ENCODE measurements at places on chromosomes 4 and X. TPM values are rescaled to one million over a fixed set of nuclear protein-coding genes. Genes with fewer than 3 reads are reported as not detected.
A peak's percentile ranks its signal among the peaks of the same experiment; 100 is the strongest.

DNA sequence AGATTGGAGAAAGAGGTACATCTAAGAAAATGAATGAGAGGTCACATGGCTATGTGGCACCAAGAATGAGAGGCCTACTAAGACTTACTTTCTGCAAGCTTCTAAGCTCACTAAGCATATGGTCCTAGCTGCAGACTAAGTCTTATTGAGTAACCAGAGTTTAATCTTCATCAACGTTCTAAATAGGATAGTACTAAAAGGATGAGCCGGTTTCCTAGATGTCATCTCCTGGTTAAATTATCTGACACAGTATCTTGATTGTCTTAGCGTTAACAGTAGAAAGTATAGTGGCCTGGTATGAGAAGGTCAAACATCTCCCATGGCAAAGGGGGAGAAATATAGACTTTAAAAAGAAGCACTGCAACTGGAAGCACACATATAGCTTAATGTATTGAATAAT, 448.1 kb downstream of the PDGFC start:
- DNase-seq: no peak

DNA sequence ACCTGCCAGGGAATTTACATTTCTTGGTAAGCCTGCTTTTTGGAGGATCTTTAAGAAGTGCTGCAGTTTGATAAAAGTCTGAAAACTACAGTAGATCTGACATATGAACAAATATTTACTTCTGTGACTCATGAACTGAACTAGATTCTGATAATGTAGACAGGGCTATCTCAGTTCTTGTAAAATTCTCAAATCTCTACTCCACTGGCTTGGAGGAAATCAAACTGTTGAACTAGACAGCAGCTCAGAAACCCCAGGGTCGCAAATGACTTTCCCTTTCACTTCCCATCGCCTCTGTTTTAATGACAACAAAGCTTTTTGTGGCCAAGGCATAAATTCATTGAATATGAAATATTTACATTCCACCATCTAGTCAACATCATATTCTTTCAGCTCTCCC, 15.4 kb upstream of the OCIAD1 start:
- no peak for DNase-seq

GRCh38 chr4:112817933-112818593, 181.1 kb downstream of the LARP7 start:
- no peak for DNase-seq

DNA sequence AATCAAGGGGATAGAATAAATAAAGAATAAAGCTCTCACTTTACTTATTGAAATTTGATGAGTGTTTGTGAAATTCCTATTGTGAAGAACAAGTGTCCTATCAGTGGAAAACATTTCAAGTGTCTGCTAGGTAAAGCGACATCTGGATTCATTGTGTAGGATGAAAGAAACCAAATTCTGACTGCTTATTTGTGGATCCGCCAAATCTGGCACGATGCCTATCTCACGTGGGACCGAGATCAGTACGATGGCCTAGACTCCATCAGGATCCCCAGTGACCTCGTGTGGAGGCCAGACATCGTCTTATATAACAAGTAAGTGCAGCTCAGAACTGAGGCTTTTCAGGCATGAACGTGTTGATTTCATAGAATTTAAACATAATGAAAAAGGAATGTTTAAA, 1.9 kb downstream of the CHRNA9 start:
- DNase-seq: no peak

DNA sequence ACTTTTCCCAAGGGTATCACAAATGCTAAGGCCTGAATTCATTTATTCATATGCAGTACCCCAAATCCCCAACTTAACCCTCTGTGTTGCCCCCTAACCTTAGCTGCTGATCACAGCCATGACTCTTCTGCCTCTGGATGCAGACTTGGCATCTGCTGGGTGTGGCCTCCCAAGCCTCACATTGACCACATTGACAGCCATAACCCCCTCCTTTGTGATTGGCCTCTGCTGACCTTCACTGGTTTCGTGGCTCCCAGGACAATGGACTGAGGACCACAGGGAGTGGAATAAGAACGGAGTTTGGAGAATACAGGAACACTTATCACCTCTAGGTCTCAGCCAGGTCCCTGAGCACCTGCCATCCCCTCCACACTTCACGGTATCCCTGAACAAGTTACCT, 123.6 kb upstream of the CPEB2 start:
- DNase-seq: no peak

DNA sequence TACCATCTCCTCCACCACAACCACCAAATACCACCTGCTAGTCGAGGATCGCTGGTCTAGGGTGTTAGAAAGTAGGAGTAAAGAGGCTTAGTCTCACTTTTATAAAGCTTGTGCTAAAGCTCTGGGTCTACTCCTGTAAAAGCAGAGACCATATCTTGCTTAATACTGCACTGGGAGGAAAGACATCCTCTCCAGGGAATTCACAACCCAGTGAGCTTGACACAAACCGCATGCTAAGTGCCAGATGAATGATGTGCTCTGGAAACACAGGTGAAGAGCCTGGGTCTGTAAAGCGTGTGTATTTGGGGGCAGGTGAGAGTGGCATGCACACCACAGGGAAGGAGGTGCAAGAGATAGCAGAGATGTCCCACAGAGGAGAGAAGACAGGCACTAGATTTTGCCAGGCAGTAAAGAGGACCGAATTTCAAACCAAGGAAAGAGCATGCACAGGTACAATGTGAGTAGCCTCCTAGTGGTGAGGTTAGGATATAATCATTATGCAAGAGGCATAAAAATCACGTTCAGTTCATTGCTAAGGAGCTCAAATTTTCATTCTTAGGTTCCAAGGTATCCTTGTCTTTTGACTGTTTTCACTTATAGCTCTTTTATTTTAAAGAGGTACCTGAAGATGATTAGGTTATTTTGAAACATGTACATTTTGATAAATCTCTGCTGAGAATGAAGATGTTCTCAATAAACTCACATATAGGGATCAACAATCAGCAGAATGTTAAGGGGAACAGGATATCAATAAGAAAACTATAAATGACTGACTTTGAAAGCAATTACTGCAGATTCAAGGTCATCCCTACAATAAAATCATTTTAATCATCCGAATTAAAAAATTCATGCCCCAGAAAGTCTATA, 20.7 kb downstream of the TAPT1 start:
- peak; percentile 32 for DNase-seq

DNA sequence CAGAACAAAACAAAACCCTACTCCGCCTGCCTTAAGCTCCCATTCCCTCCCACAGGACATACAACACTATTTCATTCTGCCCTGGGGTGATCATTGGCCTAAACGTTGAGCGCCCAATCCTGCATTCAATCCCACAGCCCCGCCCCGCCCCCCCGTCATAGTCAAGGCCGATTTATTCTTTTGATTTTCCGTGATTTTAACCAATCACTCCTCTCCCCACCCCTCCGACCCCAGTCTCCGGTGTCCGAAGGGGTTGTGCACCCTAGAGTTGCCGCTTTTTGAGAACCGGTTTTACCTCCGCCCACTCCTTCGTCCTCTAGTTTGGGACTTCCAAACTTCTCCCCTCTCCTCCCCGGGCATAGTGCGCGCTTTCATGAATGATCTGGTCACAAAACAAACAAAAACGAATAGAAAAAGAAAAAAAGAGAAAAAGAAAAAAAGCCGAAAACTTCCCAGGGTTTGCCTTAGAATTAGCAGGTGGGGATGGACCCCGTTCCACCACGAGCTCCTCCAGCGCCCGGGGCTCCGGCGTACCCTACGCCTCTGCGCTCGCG, 446 bp upstream of the UBE2A start:
- DNase-seq: no peak

DNA sequence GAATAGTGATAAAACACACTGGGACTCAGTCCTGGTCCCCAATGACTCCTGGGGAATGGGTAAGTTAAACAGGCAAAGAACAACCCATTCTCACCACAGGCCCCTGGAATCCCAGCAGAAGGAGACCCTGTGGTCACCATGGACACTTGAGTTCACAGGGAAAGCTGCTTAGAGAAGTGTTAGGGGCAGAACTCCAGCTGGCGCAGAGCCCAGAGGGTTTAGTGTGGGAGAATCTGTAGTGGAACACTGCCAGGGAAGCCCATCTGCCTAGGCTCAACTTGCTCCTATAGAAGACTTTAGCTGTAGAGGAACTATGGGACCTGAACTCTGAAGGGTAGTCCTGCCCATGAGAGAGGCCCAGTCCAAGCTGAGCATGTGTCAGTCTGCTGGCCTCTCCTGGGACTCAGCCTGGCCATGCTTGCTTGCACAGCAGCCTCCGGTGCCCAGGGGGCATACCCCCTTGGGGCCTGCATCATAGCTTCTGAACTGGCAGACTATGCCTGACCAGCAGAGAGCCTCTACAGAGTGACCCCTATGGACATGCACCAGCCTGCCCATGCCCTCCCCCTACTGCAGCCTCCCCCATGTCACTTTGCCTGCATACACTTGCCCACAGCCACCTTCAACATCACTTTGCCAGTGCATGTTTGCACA, 343.5 kb downstream of the IDS start:
- DNase-seq: no peak

GRCh38 chrX:25599061-25599460, 539.1 kb upstream of the MAGEB18 start:
- DNase-seq: no peak

GRCh38 chrX:24542756-24543155, 77.7 kb downstream of the PDK3 start:
- DNase-seq: no peak

- no peak for DNase-seq
Observed at GRCh38 chr4:173767650-173768049, 237.6 kb upstream of the HAND2 start.

DNA sequence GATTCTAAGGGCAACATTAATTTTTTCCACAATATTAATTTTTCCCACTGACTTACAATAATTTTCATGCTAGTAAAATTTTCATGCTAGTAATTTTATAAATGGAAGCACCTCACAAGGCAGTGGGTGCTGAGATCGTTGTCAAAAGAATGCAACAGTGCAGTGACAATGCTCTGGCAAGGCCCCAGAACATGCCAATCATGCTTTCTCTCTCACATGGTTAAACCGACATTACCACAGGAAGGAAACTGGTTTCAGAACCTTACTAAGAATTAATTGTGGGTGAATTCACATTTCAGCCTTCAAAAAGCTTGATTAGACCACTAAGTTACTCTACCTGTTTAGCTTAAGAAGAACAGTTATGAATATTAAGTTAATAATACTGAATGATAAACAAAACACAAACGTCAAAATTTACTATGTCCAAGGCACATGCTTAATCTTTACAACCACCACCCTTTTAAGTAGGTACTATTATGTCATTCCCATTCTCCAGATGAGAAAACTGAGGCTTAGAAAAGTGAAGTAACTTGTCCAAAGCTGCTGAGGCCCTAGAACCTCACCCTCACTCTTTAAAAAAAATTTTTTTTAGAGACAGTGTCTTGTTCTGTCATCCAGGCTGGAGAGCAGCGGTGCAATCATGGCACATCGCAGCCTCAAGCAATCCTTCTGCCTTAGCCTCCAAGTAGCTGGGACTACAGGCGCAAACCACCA, 10.0 kb upstream of the OPHN1 start:
- no peak for DNase-seq

- no peak for DNase-seq
Observed at GRCh38 chr4:146510942-146511341, 10.8 kb downstream of the SLC10A7 start.

GRCh38 chrX:53732797-53733196, 46.3 kb upstream of the HUWE1 start:
- DNase-seq: no peak

GRCh38 chrX:16347968-16348670, 180.8 kb downstream of the MAGEB17 start:
- DNase-seq: no peak

DNA sequence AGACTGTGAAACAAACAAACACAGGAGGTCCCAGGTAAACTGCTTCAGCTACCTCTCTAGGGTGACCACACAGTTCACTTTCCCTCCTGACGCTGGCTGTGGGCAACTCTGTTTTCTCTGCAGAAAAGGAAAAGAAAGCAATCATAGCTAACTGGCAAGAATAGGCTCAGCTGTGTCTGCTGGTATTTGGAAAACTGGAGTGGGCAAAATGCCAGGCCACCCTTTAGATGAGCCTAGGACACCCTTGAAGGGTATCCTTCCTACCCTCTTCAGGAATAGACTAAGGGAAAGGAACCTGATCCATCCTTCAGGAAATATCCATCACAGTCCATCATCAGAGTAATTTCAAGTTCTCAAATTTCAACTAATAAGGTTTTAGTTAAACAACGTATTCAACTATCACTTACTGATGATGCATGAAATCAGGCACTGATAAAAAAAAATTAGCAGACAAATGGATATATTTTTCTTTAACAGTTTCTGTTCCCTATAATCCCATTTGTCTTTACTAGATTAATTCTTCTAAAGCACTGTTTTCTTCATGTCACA, 60.9 kb downstream of the CAMK2D start:
- DNase-seq: no peak

GRCh38 chr4:172169871-172170270, 356.7 kb downstream of the GALNTL6 start:
- DNase-seq: no peak

- no peak for DNase-seq
Observed at GRCh38 chrX:13219991-13220764, 99.7 kb downstream of the ATXN3L start.

DNA sequence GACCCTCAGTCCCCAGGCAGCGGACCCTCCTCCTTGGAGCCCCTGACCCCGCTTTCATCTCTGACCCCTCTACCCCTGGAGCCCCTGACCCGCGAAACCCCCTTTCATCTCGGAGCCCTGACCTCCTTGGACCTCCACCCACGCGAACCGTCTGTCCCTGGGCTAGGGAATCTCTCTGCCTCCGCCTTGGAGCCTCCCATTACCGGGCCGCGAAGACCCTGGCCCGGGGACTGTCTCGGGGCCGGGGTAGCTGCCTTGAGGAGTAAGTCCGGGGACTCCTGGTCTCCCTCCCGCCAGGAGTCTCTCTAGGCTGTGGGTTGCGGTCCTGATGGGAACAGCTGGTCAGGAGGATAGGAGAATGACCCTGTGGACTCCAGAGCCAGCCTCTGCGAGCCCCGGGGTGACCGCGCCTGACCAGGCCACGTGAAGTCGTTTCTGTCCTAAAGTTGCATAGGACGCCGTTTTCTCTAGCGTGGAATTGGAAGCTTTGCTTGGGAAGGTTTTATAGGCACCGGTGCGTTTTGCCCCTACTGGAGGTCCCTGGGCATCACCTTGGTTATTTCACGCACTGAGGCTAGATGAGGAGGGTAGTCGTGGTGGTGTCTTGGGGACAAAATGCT, 824 bp downstream of the TBC1D14 start:
- DNase-seq: no peak

DNA sequence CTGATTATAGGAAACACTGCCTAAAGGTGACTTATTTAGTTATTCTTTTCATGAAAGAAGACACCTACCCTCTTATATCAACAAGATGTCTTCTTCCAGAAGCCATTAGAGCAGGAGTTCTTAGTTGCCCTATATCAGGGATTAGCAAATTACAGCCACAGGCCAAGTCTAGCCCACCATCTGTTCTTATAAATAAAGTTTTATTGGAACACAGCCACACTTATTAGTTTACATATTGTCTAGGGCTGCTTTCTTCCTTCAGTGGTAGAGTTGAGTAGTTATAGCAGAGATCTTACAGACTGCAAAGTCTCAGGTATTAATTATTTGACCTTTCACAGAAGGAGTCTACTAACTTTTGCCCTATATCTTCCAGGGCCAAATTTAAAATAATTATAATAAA, 157.2 kb upstream of the NOCT start:
- DNase-seq: no peak

Gene TMEM255A
- total RNA-seq: not detected

Gene SCOC
- 22.6 TPM for total RNA-seq

Gene BEX1
- total RNA-seq: 1.0 TPM

Gene NR0B1
- total RNA-seq: not detected

Gene RTL3
- total RNA-seq: not detected

Gene ADH6
- not detected for total RNA-seq

Gene TCEAL6
- total RNA-seq: not detected

Gene ENPEP
- total RNA-seq: not detected

Gene RWDD4
- 11.6 TPM for total RNA-seq

Gene SPANXA2
- total RNA-seq: not detected

Gene PCDH18
- not detected for total RNA-seq

Data from naive thymus-derived CD4-positive, alpha-beta T cell (primary cell).